T-helper 17 cell (primary cell): ENCODE measurements at places on chromosomes 6 and 20.
A peak's percentile ranks its signal among the peaks of the same experiment; 100 is the strongest.

DNA sequence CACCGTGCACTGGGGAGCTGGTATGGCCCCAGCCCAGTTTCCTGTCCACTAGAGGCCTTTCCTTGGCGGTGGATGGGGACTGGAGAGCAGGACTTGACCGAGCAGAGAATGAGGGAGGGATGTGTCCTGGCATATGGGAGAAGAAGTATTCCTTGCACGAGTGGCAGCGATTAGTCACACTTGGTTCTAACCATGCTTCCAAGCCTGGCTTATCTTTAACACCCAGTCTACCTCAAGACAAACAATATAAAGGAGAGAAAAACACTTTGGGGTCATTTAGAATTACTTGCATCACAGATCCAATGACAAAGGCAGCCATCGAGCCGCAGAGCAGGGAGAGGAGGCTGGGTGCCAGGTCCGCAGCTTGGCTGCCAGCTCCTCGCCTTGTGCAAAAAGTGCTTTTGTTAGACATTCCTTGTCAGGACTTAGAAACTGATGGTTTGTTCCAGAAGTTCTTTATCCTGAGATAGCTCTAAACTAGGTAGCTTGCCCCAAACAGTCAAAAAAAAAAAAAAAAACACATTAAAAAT, 214.9 kb upstream of the GMDS start:
- H3K4me3 ChIP-seq, result no peak overlapping the region
- no peak for DNase-seq
- no peaks in the 10 kb centered on the region for H3K36me3 ChIP-seq
- no peaks in the 10 kb centered on the region for H3K4me1 ChIP-seq
- no peak overlapping the region for H3K27ac ChIP-seq

GRCh38 chr6:95501032-95501904, 76.1 kb upstream of the MANEA start:
- H3K27me3 ChIP-seq, result no peaks in the 10 kb centered on the region
- H3K27ac ChIP-seq, result no peak overlapping the region
- H3K4me3 ChIP-seq, result no peak overlapping the region
- peaks cover 3% of the 10 kb centered on the region for H3K36me3 ChIP-seq

DNA sequence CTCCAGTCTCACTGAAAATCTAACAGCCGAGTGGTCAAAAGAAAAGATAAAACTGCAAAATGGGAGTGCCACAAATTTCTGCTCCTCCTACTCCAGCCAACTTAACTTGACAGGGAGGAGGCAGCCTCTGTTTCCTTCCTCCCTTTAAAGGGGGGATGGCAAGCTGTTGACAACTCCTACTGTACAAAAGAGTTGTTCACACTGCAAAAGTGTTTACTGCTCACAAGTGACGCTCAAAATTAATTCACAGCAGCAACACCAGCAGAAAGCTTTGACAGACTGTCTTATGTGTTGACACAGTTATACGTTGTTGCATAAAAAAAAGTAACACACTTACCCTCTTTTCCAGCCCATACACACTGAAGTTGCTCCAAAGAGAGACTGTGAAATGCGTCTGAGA, 169.8 kb downstream of the BACH2 start:
- no peaks in the 10 kb centered on the region for H3K27me3 ChIP-seq
- peaks cover 15% of the 10 kb centered on the region for H3K4me1 ChIP-seq
- peak overlapping the region; percentile 68 for H3K27ac ChIP-seq

DNA sequence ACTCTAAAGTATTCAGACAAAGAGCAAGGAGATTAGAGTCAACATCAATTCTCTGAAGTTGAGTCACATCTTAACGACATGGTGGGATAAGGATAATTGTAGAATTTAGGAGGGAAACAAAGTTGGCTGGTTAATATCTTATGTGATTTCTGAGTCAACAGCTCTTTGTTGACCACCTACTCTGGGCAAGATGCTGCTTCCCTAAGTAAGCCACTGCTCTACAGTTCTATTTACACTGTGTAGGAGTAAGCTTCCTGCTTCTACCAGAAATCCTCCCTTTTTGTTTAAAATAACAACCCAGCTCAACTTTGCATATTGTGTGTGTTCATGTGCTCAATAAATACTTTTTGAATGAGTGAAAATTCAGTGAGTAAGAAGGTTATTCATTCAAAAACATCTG, 3.1 kb downstream of the HS3ST5 start:
- peaks cover 31% of the 10 kb centered on the region for H3K27me3 ChIP-seq
- peaks cover 3% of the 10 kb centered on the region for H3K36me3 ChIP-seq
- no peak overlapping the region for H3K27ac ChIP-seq
- peaks cover 8% of the 10 kb centered on the region for H3K4me1 ChIP-seq
- H3K4me3 ChIP-seq, result no peak overlapping the region

DNA sequence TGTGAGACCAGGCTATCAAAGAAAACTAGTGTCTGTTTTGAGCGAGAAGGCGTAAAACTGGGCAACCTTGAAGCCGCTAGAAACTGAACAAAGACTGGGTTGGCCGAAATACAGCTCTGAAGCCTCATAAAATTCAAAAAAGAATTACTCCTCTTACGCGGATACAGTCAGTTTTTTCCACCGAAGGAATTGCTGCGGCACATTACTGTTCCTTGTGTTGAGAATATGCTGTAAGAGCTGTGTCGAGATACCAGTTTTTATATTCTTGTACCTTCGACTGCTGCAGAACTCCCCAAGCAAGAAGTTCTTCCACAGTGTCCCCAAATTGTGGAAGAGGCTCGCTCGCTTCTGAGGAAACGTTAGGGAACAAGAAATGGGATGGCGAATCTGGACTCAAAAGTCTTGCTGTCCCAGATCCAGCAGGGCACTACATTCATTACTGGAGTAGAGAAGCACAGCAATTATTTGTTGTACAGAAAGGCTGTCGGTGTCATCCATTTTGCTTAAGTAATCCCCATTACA, 523 bp upstream of the COX7A2 start:
- no peak for DNase-seq
- H3K27me3 ChIP-seq, result peaks cover 24% of the 10 kb centered on the region
- H3K36me3 ChIP-seq, result no peaks in the 10 kb centered on the region
- peak overlapping the region; percentile 92 for H3K27ac ChIP-seq
- peaks cover 12% of the 10 kb centered on the region for H3K4me1 ChIP-seq
- peak overlapping the region; percentile 93 for H3K4me3 ChIP-seq

DNA sequence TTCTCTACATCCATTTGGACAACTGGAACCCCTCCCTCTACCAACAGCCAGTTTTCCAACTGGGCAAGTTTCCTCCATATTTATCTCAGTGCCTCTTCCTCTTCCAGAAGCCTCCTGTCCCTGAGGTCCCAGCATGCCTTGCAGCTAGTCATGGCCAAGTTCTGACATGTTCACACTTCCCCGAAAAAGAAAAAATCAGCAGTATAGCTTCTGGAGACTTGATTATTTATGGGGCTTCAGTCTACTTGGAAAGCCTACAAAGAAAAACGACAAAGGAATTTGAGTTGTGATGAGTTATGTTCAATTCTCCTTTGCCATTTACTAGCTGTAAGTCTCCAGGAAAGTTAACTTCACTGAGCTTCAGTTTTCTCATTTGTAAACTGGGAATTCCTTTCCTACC, 406.5 kb downstream of the MAFB start:
- no peak overlapping the region for H3K27ac ChIP-seq
- peaks cover 12% of the 10 kb centered on the region for H3K27me3 ChIP-seq
- no peaks in the 10 kb centered on the region for H3K36me3 ChIP-seq
- H3K4me3 ChIP-seq, result no peak overlapping the region
- no peaks in the 10 kb centered on the region for H3K4me1 ChIP-seq

- no peaks in the 10 kb centered on the region for H3K27me3 ChIP-seq
- H3K4me1 ChIP-seq, result no peaks in the 10 kb centered on the region
- no peak overlapping the region for H3K4me3 ChIP-seq
- no peak overlapping the region for H3K27ac ChIP-seq
Observed at GRCh38 chr6:45036103-45036502, 292.0 kb upstream of the RUNX2 start.

- H3K4me3 ChIP-seq, result no peak overlapping the region
- no peak overlapping the region for H3K27ac ChIP-seq
- DNase-seq, result no peak
- H3K27me3 ChIP-seq, result peaks cover 5% of the 10 kb centered on the region
- H3K36me3 ChIP-seq, result peaks cover 2% of the 10 kb centered on the region
- no peaks in the 10 kb centered on the region for H3K4me1 ChIP-seq
Observed at GRCh38 chr20:53048387-53048786, 76.2 kb downstream of the TSHZ2 start.

DNA sequence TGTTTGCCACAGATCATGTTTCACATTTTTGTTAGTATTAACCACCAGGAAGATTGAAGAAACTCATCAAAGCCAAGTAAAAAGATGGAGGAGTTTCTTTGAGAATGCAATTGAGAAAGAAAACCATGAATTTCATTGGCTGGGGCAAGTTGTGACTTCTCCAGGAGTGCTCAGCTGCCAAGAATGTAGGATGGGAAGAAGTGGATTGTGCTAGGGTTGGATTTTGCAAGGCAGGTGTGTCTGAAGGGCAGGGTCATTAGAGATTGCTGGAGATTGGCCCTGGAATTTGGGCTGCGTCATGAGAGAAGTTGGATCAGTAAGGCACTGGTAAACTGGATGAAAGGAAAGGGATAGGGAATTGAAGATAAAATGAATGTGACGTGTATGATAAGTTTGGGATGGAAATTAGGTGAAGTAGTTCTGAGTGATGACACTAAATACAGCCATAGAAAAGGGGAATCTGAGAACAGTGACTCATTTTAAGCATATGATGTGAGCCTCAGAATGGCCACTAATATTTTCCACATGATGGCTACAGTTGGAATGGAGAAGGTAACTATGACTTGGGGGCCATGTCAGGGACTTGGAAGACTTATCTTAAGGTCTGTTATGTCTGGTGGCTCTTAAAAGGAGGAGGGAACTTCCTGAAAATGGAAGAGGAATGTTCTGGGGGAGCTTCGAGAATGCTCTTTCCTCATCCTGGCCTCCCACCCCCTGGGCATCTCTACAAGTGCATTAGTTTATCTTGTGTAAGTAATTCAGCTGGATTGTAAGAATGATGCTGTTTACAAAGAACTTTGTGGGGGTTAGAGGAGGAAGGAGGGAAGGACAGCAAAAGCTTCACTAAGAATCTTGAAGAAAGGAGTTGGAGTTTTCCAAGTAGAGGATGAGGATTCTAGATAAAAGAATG, 27.8 kb upstream of the ERVFRD-1 start:
- no peaks in the 10 kb centered on the region for H3K27me3 ChIP-seq
- no peak overlapping the region for H3K27ac ChIP-seq
- H3K36me3 ChIP-seq, result peaks cover 4% of the 10 kb centered on the region
- H3K4me1 ChIP-seq, result peaks cover 6% of the 10 kb centered on the region
- no peak overlapping the region for H3K4me3 ChIP-seq
- DNase-seq, result no peak

DNA sequence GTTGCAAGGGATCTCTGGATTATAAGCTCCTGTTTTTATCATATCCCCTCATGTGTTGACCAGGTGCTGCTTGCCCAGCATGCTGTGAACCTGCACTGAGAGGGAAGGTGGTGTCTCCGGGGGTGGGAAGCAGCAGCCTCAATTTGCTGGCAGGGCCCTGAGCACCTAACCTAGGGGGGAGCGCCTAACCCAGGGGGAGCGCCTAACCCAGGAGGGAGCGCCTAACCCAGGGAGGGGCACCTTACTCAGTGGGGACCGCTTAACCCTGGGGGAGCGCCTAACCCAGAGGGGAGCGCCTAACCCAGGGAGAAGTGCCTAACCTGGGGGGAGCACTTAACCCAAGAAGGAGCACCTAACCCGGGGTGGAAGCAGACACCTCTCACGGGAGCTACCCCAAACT, 83.3 kb upstream of the QKI start:
- no peak overlapping the region for H3K27ac ChIP-seq
- no peaks in the 10 kb centered on the region for H3K36me3 ChIP-seq
- peaks cover 29% of the 10 kb centered on the region for H3K27me3 ChIP-seq

GRCh38 chr6:45835721-45836437, 179.8 kb downstream of the CLIC5 start:
- no peak for DNase-seq
- no peaks in the 10 kb centered on the region for H3K36me3 ChIP-seq
- H3K4me3 ChIP-seq, result no peak overlapping the region
- H3K27me3 ChIP-seq, result peaks cover 1% of the 10 kb centered on the region
- peak overlapping the region; percentile 74 for H3K27ac ChIP-seq
- H3K4me1 ChIP-seq, result peaks cover 37% of the 10 kb centered on the region

- no peaks in the 10 kb centered on the region for H3K27me3 ChIP-seq
- H3K27ac ChIP-seq, result no peak overlapping the region
- H3K4me3 ChIP-seq, result no peak overlapping the region
- peaks cover 4% of the 10 kb centered on the region for H3K4me1 ChIP-seq
Observed at GRCh38 chr6:119065382-119065781, 13.1 kb downstream of the FAM184A start.
